Astrocyte (in vitro differentiated cells and primary cell): ENCODE measurements at places on chromosomes 2 and 18. TPM values are rescaled to one million over a fixed set of nuclear protein-coding genes. Genes with fewer than 3 reads are reported as not detected.

- H3K4me3 ChIP-seq, result no peak overlapping the region
- H3K27me3 ChIP-seq, result no peaks in the 10 kb centered on the region
- H3K36me3 ChIP-seq, result no peaks in the 10 kb centered on the region
- no peaks in the 10 kb centered on the region for H3K4me1 ChIP-seq
- H3K27ac ChIP-seq, result no peak overlapping the region
- no peak for DNase-seq
Observed at GRCh38 chr2:212426637-212427412, 111.8 kb downstream of the ERBB4 start.

The MPP4 gene
- 1.0 and 2.9 TPM in 2 replicates for total RNA-seq

DNA sequence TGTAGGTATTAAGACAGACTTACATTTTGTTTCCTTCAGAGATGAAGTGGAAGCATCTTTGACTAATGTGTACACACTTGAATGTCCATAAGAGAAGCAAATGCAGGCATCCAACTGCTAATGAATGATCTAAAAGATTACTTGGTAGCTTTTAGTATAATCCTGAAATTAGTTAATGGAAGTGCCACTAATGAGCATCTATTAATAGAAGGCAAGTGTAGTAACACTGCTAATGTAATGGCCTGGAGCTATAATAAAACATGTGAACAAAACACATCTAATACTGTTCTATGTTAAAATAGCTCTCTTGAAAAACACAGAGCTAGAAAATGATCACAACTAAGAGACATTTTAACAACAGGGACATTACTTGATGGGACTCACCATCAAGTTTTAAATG is 225.3 kb downstream of the SLC8A1 start:
- H3K4me1 ChIP-seq, result no peaks in the 10 kb centered on the region
- H3K27me3 ChIP-seq, result no peaks in the 10 kb centered on the region
- no peak overlapping the region for H3K27ac ChIP-seq
- DNase-seq, result no peak

DNA sequence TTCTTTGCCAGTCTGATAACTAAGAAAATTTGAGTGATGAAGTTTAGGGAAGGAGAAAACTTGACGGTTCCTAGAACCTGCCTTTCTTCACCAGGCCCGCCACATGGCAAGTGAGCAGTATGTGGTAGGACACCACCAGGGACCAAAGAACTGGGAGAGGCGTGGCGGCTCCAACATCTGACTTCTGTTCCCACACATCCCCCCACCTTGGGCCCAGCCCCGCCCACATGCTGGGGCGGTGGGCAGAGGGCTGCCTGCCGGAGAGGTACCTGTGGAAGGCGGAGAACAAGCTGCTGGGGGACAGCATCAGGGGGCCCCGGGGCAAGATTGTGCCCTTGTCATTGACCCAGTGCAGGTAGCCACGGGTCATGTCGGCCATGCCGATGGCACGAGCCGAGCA is 75.0 kb downstream of the EMILIN2 start:
- H3K36me3 ChIP-seq, result peaks cover 17% of the 10 kb centered on the region
- no peak overlapping the region for H3K4me3 ChIP-seq
- no peak for DNase-seq
- H3K4me1 ChIP-seq, result no peaks in the 10 kb centered on the region

DNA sequence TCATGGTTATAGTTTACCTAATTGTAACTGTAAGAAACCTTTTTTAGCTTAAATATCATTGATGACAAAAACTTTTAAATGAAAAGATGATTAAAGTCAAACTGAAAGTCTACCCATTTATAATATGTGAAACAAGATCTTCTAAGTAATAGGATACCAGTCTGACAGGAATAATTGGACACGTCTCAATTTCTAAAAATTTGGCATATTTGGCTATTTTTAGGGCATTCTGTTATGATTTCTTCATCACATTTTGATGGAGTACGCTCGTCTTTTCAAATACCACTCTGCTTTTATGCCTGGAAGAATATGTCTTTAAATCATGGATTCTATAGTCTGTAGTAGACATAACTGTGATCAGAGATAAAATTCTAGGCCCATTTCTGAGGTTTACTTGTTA is 1.3 kb downstream of the R3HDM1 start:
- peaks cover 2% of the 10 kb centered on the region for H3K4me1 ChIP-seq
- peak overlapping the region; percentile 27 for H3K4me3 ChIP-seq
- no peaks in the 10 kb centered on the region for H3K27me3 ChIP-seq
- no peaks in the 10 kb centered on the region for H3K36me3 ChIP-seq

DNA sequence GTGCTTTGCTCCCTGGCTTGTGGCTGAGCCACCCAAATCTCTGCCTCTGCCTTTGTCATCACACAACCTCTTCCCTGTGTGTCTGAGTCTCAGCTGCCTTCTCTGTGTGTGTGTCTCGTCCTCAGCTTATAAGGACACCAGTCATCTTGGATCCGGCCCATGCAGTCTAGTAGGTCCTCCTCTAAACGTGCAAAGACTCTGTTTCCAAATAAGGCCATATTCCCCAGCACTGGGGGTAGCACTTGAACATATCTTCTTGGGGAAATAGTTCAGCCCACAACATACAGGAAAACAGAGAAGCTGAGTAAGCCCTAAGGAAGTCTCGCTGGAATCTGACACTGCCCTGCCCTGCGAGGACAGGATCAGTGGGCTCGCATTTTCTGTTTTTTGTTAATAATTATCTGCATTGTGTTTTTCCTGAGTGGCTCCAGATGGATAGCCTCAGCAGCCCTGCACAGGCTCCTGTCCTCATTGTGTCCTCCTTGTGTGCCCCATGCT is 42.1 kb downstream of the MTCL1 start:
- no peaks in the 10 kb centered on the region for H3K27me3 ChIP-seq
- no peak overlapping the region for H3K4me3 ChIP-seq
- H3K4me1 ChIP-seq, result peaks cover 48% of the 10 kb centered on the region
- peaks cover 6% of the 10 kb centered on the region for H3K36me3 ChIP-seq

The ANKRD62 gene
- total RNA-seq, result not detected in 2 replicates

- peaks cover 10% of the 10 kb centered on the region for H3K4me1 ChIP-seq
- no peak for DNase-seq
- peaks cover 34% of the 10 kb centered on the region for H3K36me3 ChIP-seq
- H3K27me3 ChIP-seq, result no peaks in the 10 kb centered on the region
- no peak overlapping the region for H3K27ac ChIP-seq
Observed at GRCh38 chr2:216430811-216431530, 18.7 kb downstream of the SMARCAL1 start.

The ZBTB14 gene
- total RNA-seq, result 8.5 and 9.0 TPM in 2 replicates

DNA sequence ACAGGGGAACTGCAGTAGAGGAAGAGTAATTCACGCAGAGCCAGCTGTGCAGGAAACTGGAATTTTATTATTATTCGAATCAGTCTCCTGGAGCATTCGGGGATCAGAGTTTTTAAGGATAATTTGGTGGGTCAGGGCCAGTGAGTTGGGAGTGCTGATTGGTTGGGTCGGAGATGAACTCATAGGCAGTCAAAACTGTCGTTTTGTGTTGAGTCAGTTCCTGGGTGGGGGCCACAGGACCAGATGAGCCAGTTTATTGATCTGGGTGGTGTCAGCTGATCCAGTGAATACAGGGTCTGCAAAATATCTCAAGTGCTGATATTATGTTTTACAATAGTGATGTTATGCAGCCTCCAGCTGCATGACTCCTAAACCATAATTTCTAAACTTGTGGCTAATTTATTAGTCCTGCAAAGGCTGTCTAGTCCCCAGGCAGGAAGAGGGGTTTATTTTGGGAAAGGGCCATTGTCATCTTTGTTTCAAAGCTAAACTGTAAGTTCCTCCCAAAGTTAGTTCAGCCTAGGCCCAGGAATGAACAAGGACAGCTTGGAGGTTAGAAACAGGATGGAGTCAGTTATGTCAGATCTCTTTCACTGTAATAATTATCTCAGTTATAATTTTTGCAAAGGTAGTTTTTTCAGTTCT is 67.0 kb downstream of the ASAP2 start:
- no peak overlapping the region for H3K4me3 ChIP-seq
- peaks cover 5% of the 10 kb centered on the region for H3K4me1 ChIP-seq
- no peak for DNase-seq
- no peaks in the 10 kb centered on the region for H3K36me3 ChIP-seq

GRCh38 chr2:161141033-161141432 is 19.2 kb upstream of the TANK start:
- no peak for DNase-seq
- H3K36me3 ChIP-seq, result no peaks in the 10 kb centered on the region
- no peak overlapping the region for H3K27ac ChIP-seq
- H3K4me3 ChIP-seq, result no peak overlapping the region

The TMEM169 gene
- total RNA-seq, result 17.9 and 20.1 TPM in 2 replicates

DNA sequence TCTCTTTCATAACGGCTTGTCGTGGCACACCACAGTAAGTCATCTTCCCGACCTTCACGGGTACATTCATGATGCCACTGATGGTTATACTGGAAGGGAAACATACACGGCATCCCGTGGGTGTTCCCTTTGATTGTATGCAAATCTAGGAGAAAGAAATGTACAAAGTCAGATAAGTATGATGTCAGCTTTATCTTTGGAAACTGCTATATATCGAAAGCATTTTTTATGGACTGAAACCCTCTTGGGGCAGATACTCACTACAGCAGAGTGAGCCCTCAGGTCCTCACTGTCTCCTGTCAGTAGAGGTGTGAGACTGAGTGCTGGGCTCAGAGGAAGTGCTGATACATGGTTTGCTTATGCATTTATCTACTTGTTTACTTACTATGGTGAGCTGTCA is 20.4 kb downstream of the PLA2R1 start:
- H3K36me3 ChIP-seq, result no peaks in the 10 kb centered on the region
- no peak overlapping the region for H3K4me3 ChIP-seq
- no peak overlapping the region for H3K27ac ChIP-seq
- DNase-seq, result no peak
- no peaks in the 10 kb centered on the region for H3K27me3 ChIP-seq
